ENCODE measurements at places on chromosomes 7 and 10.

- no peak for DNase-seq
Observed at GRCh38 chr7:122306320-122307227, 2.0 kb upstream of the FEZF1 start.

- DNase-seq: no peak
Observed at GRCh38 chr10:34555653-34556052, 259.4 kb downstream of the PARD3 start.

DNA sequence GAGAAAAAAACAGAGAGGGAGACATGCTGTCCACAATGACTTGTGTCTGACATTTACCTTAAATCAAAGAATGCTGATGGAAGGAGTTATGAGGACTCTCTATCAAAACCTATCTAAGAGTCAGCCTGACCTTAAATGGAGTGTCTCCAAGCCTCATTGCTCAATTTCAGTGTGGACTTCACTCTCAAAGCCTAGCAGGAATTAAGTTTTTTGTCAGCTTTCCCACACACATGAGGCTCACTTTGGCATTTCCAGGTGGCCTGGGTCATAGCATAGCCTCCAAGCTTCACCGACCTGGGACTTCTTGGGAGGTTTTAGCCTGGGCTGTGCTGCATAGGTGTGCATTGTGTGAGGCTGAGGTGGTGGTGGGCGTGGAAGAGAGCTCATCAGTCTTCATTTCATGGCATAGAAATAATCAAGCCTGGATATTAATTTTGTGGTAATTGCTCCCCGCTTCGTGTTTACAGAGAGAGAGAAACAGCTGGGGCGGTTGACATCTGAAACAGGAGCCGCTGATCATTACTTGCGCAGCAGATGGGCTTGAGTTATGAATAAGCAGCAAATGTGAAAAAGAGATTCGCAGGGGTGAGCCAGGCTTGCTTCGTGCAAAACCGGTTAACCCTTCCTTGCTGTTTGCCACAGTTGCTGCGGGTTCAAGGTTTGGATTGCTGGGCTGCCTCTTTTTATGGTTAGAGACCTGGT lies 647.8 kb downstream of the INHBA start:
- DNase-seq: no peak

DNA sequence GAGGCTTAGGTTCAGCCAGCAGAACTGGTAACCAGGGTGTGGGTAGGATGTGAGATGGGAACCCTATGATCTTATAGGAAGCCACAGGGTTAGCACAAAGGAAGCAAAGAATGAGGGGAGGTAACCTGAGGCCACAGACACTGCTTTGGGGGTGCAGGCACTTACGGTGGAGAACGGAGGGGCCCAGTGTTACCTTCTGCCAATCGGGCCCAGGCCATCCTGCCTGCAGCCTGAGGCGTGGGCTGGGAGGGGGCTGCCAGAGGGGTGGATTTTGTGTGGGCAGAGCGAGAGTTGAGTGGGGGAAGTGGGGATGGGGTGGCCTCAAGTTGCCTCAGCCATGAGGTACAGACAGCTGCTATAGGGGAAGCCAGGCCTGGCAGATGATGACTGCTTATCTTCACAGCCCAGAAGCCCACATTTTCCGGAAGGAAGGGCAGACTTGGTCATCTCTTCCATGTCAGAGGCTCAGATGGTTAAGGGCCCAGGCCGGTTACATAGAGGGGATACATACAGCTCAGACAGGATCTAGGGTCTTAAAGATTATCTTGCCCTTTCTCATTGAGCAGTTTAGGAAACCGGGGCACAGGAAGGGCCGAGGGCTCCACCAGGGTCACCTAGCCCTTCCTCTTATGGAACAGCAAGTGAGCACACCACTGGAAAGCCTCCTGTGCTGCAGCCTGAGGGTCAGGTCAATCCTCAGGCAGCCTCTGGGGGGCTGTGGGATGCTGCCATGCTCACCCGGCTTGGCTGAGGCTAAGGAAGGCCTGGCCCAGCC lies 24.4 kb upstream of the VSIR start:
- no peak for DNase-seq

GRCh38 chr10:15879058-15879457 lies 18.8 kb upstream of the MINDY3 start:
- no peak for DNase-seq

DNA sequence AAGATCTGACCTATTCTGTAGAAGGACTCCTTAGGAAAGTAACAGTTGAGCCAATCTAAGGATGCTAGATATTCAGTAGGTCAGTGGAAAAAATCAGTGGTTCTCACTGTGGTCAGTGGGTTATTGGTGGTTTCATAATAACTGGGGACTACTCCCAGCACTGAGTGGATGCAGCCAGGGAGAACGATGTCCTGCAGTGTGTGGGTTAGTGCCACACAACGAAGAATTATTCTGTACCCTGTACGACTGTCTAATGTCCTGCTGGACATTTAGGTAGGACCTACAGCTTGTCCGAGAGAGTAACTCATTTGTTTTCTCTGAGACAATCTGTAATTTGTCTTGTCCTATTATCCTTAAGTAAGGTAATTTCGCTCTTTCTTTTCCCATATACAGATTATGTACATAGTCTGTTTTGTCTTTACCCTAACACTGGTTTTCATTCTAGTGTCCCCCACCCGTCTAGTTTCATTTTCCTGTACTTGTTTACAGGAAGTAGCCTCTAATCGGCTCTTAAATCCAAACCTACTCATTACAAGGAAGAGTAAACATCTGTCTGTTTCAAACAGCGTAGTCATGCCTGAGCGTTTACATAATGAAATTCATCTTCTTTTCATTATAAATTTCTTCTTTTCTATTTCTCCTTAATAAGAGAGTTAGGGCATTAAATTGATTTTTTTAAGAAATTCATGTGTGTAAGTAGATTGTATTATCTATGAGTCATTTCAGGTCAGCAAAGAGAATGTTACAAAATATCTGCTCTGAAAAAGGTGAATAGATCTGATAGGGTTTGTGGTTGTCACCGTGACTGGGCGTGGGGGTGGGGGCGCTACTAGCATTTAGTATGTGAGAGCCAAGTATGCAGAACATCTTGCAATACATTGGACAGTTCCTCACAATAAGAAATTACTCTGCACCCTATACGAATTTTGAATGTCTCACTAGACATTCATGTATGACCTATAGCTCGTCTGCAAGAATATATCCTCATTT lies 8.3 kb upstream of the ZC3HAV1L start:
- no peak for DNase-seq

DNA sequence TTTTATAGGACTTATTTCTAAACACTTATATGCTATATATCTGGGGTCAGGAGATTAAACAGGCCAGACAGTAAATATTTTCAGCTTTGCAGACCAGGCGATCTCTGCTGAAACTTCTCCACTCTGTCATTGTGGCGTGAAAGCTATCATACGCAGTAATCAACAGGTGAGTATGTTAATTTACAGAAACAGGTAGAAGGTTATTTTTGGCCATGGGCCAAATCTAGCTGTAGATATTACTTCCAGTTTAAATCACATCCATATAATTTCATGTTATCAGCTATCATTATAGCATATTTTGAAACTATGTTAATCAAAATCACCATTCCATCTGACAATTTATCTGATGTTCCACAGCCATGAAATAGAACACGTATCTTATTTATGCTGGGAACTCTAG lies 67.8 kb downstream of the GPR37 start:
- DNase-seq: no peak

GRCh38 chr7:50266635-50267386 lies 37.7 kb upstream of the IKZF1 start:
- no peak for DNase-seq

GRCh38 chr7:18873734-18874336 lies 243.6 kb downstream of the TWIST1 start:
- DNase-seq: no peak

GRCh38 chr7:14340393-14341074 lies 351.1 kb upstream of the ETV1 start:
- DNase-seq: no peak

DNA sequence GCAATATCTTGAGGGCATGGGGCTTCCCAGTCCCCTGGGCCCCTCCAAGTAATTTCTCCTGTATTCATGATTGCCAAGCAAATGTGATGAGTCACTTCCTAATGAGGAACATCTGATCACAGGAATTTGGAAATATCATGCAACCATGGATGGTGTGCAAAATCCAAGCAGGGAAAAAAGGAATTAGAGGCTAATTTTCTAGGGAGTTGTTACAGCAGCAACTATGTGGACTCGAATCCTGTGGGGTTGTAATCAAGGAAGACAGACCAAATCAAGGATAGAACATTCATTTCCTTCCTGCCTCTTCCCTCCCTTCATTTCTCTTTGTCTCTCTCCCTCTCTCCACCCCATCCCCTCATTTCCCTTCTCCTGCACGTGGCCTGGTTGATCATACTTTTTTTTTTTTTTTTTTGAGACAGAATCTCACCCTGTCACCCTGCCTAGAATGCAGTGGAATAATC lies 23.9 kb upstream of the AGFG2 start:
- DNase-seq: no peak

DNA sequence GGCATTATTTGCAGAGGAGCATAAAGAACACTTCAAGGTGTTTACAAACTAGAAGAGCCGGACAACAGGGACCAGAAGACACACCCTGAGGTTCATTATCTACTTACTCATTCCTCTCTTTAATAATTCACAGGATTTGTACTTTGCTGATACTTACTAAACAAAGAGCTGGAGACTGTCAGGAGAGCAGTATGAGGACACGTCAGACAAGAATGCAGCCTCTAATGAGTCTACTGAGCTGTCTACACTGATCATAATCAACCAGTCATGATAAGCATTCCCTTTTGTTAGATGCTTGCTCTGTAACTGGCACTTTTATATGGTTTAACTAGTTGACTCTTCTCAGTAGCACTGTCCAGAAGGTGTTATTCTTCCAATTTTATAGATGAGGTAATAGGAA lies 243.3 kb upstream of the CDC14C start:
- no peak for DNase-seq

DNA sequence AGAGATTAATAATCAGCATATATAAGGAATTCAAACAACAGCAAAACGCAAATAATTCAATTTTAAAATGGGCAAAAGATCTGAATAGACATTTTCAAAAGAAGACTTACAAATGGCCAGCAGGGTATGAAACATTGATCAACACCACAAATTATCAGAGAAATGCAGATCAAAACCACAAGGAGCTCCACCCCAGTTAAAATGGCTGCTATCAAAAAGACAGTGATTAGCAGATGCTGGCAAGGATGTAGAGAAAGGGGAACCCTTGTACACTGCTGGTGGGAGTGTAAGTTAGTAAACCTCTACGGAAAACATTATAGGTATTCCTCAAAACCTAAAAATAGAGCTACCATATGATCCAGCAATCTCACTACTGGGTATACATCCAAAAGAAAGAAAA lies 128.0 kb upstream of the CACUL1 start:
- DNase-seq: no peak

DNA sequence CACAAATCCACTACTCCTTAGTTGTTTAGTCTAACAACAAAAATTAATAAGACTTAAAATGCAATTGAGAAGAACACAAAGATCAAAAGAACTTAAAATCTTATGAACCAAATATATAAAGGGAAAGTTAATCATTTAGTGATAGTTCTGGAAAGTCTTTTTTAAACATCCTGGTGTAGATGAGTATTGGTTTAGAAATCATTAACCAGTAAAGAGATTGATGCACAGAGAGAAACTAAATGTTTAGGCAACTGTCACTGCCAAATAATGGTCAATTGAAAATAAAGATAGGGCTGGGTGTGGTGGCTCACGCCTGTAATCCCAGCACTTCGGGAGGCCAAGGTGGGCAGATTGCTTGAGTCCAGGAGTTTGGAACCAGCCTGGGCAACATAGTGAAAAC lies 44.9 kb downstream of the SP8 start:
- no peak for DNase-seq

DNA sequence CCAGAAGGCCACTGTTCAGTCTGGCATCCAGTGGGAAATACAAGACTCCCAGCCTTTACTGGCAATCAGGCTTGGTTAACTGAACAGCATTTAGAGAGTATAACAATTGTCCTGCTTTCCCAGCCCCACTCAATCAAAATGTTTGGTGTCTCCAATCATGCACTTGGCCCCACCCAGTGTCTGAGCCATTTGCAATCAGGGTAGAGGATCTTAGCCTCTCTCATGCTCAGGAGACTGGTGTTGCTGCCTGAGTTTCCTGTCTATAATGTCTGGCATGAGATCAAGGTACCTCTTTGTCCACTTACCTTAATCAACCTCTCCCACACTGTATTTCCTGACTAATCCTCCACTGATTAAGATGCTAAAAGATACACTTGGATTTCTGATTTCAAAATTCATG lies 290.2 kb upstream of the GHITM start:
- no peak for DNase-seq

GRCh38 chr7:19747740-19748339 lies 25.6 kb downstream of the TMEM196 start:
- no peak for DNase-seq

DNA sequence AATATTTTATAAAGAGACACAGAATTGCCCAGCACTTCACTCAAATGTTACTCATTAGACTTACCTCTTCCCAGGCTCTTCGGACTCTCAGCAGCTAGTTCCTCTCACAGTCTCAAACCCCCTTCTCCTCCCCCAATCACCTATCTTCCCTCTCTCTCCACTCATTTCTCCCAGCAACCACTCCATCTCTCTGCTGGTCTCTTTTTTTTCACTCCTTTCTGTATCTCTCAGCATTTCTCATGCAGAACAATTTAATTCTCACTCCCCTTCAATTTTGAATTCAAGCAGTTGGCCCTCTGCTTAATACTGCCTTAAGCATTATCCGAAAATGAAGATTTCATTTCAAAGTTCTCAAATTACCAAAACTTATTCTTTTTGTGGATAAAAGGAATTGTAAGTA lies 34.4 kb upstream of the CAV2 start:
- DNase-seq: no peak

GRCh38 chr7:300546-301290 lies 10.7 kb downstream of the FOXL3 start:
- DNase-seq: no peak

GRCh38 chr7:1260244-1260635 lies 27.6 kb downstream of the UNCX start:
- no peak for DNase-seq

- peak; percentile 65 for DNase-seq
Observed at GRCh38 chr10:112792487-112793201, 157.4 kb upstream of the TCF7L2 start.

DNA sequence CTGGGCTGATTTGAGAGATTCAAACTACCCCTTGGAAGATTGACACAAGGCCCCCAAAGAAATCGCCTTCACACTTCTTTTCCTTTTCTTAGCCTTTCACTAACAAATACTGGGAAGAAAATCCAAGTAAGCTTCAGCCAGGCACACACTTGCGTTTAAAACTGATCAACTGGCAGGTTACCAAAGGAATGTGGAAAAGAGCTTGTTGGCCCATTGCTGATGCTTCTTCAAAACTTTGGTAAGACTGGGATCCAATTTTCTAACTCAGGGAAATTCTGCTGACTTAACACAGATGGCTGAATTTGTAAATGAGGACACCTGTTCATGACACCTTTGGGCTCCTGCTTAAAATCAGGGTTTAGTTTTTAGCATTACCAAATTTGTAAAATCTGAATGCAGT lies 464.5 kb upstream of the GALNT17 start:
- no peak for DNase-seq
